HFFc6 (cell line): ENCODE measurements at places on chromosomes 6 and 20. TPM values are rescaled to one million over a fixed set of nuclear protein-coding genes. Genes with fewer than 3 reads are reported as not detected.

Gene LZTS3
- total RNA-seq: 2.8 to 6.0 TPM (median 5.4 TPM) in 3 replicates

Gene TXLNB
- 0.08 TPM in 1 of 3 replicates, not detected in the others for total RNA-seq

Gene ARMH2
- total RNA-seq: not detected in 3 replicates

Gene WFDC5
- not detected in 3 replicates for total RNA-seq

Gene NDRG3
- 36.7 to 38.9 TPM (median 37.5 TPM) in 3 replicates for total RNA-seq

Gene TNFAIP3
- total RNA-seq: 7.1 to 16.1 TPM (median 8.9 TPM) in 3 replicates

Gene PERP
- total RNA-seq: 44.8 to 53.9 TPM (median 50.7 TPM) in 3 replicates

Gene KHDC1L
- 0.41 TPM in 1 of 3 replicates, not detected in the others for total RNA-seq

Gene GCNT2
- 0.14 to 5.4 TPM (median 0.44 TPM) in 3 replicates for total RNA-seq

GRCh38 chr6:108030211-108030610 is 44.3 kb downstream of the OSTM1 start:
- no peak for DNase-seq

GRCh38 chr6:105256619-105257018 is 76.8 kb upstream of the POPDC3 start:
- DNase-seq: no peak

GRCh38 chr6:41367700-41368099 is 32.3 kb downstream of the NCR2 start:
- peak; percentile 25 for DNase-seq

DNA sequence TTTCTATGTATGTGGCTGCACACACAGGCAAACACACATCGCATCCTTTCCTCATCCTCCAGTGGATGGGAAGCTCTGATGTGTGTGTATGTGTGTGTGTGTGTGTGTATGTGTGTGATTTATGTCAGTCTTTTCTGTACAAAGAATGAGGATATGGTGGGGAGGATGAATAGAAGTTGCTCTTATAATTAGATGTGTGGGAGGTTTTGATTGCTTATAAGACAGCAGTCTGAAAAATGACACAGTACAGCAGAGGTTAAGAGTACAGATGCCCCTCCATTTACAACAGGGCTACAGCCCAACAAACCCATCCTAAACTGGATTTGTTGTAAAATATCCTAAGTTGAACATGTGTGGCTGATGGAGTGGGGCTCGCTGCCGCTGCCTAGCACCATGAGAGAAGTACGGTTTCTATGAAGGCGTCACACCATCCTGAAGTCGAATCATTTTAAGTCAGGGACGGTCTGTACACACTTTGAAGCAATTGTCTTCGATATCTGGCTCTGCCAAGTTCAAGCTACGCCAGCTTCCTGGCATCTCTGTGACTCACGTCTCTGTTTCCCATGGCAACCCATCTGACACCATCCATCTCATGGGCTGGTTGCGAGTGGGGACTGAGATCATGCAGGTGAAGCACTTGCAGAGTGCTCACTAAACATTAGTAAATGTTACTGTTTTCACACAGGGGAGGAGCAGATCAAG is 252.6 kb downstream of the MYLK4 start:
- DNase-seq: no peak

DNA sequence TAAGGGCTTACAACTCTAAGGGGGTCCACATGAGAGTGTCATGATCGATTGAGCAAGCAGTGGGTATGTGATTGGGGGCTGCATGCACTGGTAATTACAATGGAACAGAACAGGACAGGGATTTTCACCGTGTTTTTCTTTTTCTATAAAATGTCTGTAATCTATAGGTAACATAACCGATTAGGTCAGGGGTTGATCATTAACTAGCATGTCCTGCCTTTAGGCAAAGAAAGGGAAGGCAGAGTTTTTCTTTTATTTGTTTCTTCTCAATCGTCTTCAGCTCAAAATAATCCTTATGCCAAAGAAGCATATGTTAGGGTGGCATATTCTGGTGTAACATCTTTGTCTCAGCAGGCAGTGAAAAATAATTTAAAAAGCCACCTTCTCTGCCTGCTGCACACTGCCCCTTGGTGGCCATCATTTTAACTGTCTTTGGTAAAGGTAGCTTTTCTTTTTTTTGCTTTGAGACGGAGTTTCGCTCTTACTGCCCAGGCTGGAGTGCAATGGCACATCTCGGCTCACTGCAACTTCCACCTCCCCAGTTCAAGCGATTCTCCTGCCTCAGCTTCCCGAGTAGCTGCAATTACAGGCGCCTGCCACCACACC is 9.7 kb upstream of the CEP43 start:
- DNase-seq: peak; percentile 9

- DNase-seq: no peak
Observed at GRCh38 chr6:11188161-11188915, 44.1 kb downstream of the NEDD9 start.

DNA sequence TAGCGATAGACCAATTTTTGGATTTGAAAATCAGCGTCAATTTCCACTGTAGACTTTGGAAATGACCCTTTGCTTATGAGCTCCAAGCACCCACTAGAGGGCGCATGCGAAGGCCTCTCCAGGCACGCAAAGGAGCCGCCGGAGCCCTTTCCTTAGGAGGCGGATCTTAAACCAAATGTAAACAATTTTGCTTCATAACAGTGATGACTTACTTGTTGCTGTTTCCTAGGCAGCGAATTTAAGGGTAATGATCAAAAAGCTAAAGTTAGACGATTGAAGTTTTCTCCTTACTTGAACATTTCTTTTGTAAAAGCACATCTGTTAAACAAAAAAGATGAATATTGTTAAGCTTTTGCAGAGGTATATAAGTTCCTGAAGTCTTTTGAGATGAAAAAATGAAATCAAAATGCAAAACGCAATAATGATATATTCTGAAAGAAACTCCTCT is 29.2 kb upstream of the EXOC2 start:
- DNase-seq: peak; percentile 84

GRCh38 chr20:31833931-31834521 is 11.4 kb downstream of the FOXS1 start:
- no peak for DNase-seq

- DNase-seq: no peak
Observed at GRCh38 chr20:25541676-25542075, 43.7 kb downstream of the NINL start.

GRCh38 chr20:63503524-63503923 is 4.6 kb upstream of the EEF1A2 start:
- DNase-seq: no peak

DNA sequence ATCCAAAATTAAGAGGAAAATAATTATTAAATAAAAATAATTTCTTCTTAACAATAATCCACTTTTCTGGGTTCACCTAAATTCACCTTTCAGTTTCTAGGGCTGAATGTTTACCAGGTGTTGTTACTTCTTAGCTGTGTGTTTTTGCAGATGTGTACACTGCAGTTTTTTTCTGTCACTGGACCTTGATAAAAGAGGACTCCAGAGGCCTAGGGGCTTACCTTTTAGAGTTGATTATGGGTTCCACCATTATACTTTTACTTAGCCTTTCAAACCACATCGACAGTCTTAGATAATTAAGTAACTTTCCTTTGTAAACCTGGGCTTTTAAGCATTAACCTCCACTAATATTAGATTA is 766.5 kb downstream of the BCKDHB start:
- DNase-seq: no peak

GRCh38 chr6:56694002-56694401 is 51.3 kb upstream of the DST start:
- DNase-seq: no peak

DNA sequence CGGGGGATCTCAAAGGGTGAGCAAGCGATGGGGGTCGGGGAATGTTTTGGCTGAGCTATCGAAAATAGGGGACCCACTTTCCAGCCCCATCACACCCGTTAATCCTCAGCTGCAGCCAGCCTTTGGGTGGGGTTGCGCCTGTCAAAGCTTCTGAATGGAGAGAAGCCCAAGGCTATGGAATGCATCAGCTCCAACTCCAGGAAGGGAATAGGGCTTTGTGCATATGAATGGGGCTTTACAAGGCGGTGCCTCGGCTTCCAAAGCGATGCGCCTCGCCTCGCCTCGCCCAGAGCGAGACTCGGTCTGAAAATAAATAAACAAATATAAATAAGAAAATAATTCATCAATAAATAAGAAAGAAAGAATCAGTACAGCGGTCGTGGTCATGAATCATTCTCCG is 751.4 kb upstream of the DEFB115 start:
- DNase-seq: no peak

GRCh38 chr20:60888771-60889170 is 363.3 kb upstream of the CDH4 start:
- no peak for DNase-seq

DNA sequence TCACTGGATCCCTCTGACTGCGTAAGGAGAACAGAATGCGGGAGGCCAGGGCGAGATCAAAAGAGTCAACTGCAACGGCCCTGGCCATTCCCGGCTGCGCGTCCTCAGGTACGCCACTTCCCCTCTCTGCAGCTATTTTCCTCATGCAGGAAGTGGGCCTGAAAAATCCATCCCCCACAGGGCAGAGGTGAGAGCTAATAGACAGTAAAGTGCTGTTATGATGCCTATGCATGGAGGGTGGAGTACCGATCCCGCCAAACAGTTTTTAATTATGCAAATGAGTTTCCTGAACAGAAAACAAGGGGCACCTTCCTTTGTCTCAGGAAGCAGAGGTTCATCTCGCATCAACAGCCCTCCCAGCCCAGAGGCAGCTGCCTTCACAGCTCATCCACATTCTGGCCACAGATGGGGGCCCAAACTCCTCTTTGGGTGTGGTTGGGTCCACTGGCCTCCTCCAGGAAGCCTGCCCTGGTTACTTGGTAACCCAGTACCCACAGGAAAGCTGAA is 9.3 kb downstream of the PREX1 start:
- DNase-seq: no peak
